ENCODE measurements at places on chromosomes 1 and 21. TPM values are rescaled to one million over a fixed set of nuclear protein-coding genes. Genes with fewer than 3 reads are reported as not detected.

DNA sequence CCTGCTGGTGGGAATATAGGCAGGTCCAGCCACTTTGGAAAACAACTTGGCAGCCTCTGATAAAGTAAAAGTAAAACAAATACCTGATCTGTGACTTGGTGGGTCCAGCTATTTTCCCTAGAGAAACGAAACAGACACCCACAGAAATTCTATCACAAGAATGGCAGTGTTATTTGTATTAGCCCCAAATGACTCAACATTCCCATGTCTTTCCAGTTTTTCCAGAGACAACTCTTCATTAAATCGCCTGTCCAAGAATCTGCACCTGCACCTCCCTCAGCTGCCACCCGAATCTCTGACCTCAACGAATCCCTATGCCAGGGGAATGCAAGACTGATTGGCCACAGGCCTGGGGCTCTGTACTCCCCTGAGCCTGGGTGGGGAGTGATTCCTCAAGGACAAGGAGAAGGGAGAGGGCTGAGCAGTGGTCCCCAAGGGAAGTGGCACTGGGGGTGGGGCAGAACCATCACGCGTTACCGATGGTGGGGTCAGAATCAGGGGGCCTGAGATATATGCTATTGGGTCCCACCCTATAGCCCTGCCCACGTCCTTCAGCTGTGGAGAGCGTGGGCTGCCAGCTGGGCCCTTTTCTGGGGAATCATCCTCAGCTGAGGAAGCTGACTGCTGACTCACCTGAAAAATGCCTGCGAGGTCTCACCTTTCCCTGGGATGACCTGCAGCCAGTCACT, 553.0 kb downstream of the PTPRU start:
- no peak for DNase-seq

DNA sequence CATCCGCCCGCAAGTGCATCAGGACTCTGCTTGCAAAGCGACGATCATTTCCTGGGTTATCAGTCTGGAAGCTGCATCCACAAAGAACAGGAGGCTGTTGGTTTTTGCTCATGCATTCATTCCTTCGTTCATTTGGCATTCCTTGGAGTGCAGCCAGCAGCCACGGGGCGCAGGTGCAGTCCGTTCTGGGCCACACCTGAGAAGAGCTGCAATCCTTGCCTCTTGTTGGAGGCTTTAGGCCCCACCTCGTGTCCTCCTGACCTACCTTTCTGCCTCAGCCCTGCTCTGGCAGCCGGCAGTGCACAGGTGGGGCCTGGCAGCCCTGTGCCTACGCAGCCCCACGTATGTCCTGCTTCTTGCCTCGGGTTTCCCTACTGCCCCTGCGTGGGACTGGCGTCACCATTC, 19.6 kb upstream of the C2CD2 start:
- DNase-seq, result no peak

DNA sequence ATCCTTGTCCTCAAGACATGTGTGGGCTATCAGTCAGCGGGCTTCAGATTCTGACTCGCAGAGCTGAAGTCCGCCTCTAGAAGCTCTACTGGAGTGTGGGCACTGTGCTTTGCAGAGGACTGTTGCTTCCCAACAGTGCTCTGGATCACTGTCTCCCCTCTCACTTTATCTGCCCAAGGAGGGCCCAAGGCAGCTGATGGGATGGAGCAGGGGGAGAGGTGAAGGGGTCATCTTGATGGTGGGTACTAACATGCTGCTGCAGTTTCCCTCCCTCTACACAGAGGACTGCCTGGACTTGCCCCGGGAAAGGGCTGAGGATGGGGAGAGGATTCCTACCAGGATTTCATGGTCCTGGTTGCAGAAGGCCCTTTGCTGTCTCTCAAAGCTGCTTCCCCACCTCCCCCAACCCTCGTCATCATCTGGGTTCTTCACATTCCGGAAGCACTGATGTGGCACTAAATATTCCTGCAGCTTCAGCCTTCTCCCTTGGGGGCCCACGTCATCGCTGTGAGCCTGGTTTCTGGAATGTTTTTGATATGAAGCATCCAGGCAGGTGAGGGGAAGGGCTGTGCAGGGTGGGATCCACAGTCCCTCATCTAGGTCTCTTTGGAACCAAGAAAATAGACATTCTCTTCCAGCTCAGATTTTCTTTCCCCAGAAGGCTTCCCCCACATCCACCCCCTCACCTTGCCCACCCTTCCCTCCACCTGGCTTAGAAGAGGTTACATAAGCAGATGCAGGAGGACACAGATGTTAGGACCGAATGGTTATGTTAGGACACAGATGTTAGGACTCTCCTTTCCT, 23.2 kb downstream of the NUAK2 start:
- DNase-seq, result peak; percentile 99

- DNase-seq, result peak; percentile 2
Measured at GRCh38 chr1:80170811-80171485, 1164.4 kb upstream of the ADGRL4 start.

GRCh38 chr1:224450561-224451350, 16.2 kb upstream of the WDR26 start:
- DNase-seq, result peak; percentile 55

CLIC6 gene
- total RNA-seq, result 0.02 TPM

DNA sequence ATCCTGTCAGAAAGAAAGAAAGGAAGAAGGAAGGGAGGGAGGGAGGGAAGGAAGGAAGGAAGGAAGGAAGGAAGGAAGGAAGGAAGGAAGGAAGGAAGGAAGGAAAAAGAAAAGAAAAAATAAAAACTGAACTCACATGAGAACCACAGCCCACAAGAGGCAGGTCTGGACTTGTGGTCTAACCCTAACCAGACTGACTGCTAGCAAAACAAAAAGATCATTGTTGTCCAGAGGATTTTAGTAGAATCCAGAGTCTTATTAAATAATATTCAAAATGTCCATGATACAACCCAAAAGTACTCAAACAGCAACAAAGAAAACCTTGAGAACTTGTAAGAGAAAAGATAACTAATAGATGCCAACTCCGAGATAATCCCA, 4.7 kb upstream of the ITGB2 start:
- DNase-seq, result no peak

DNA sequence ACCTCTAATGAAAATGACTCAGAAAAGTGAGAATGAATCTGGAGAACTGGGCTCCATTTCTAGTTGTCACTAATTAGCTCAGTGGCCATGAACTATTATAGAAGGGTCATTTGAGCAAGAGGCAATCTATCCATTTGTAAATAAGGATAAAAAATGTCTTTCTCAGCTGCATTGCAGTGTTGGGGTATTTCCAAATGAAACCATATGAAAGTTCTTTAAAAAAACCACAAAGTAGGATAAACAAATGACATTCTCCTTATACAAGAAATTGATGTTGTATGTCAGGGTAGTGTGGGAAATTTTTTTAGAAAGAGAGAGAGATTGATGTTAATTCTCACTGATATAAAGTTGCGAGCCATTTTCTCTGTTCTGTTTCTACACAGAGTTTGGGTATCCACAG, 26.0 kb downstream of the FMO3 start:
- no peak for DNase-seq

GRCh38 chr1:41396084-41396483, 34.9 kb downstream of the FOXO6 start:
- DNase-seq, result no peak

DNA sequence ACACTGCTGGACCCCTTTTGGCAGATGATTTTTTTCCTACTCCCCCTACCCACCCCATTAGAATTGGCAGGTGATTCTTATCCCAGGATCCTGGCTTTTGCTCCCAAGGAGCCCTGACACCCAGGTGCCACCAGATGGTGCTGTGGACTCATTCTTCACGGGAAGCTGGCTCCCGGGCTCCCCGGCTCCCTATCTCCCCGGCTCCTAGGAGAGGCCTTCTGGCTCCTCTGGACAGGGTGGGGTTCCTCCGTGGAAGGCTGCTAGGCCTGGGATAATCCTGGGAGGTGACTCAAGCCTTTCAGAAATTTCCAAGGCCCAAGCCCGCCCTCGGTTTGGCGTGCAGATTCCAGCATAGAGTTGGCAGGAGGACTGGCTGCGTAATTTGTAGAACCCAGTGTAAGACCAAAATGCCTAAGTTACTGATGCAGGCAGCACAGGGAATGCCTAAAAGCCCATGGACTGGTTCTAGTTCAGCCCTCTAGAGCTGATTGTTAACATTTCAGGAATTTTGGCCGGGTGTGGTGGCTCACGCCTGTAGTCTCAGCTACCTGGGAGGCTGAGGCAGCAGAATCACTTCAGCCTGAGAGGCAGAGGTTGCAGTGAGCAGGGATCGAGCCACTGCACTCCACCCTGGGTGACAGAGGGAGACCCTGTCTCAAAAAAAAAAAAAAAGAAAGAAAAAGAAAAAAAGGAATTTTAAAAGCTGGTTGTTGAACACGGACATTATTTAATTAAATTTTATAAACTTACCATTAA, 6.8 kb upstream of the BSDC1 start:
- peak; percentile 80 for DNase-seq

- peak; percentile 38 for DNase-seq
Measured at GRCh38 chr1:201511941-201512539, 5.1 kb upstream of the CSRP1 start.

GRCh38 chr1:63960326-63960725, 186.5 kb downstream of the ROR1 start:
- DNase-seq, result no peak

GRCh38 chr1:182339684-182340083, 51.9 kb downstream of the GLUL start:
- DNase-seq, result no peak

- DNase-seq, result no peak
Measured at GRCh38 chr1:48038270-48038767, 41.1 kb upstream of the TRABD2B start.

- no peak for DNase-seq
Measured at GRCh38 chr1:110212169-110213142, 2.3 kb downstream of the KCNC4 start.

ATP1A2 gene
- total RNA-seq, result not detected

- peak; percentile 29 for DNase-seq
Measured at GRCh38 chr1:209038735-209039134, 544.8 kb upstream of the CAMK1G start.

DNA sequence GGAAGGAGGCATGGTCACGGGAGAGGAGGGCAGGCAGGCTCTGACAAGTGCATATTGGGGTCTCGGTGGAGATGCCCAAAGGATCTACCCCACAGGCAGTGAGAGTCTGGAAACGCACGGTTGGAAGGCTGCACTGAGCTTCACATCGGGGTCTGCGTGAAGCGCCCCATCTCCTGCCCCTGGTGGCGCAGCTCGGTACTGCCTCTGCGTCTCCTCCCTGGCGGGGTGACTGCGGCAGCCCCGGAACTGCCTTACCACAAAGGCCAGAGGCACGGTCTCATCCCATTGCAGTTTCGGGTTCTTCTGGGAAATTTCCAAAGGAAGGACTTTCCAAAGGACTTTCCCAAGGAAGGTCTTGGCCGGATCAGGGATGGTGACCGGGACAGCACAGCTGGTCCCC, 69.2 kb upstream of the AJAP1 start:
- no peak for DNase-seq

GRCh38 chr1:116724765-116725375, 29.4 kb upstream of the CD2 start:
- DNase-seq, result peak; percentile 77

DNA sequence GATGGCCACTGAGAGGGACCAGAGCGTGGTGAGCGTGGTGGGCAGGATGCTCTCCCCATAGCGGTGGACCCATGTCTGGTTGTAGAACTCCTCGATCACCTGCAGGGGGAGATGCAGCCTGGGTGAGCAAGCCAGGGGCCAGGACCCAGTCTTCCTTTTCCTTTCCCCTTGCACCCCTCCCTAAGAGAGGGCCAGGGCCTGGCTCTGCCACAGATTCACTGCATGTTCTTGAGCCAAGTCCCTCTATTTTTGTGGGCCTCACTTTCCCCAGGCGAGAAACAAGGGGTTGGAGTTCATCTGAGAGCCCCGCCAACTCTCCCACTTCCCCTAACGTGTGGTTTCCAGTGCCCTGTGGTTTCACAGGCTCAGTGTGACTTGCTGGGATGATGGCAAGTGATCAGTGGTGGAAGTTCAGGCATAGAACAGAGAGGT, 27.5 kb downstream of the SLC2A1 start:
- peak; percentile 42 for DNase-seq

- no peak for DNase-seq
Measured at GRCh38 chr1:27833470-27833869, 2.9 kb downstream of the PPP1R8 start.
